Activated CD8-positive, alpha-beta memory T cell treated with anti-CD3 and anti-CD28 coated beads for 48 hours (primary cell): ENCODE measurements at places on chromosomes 12 and 14.
A peak's percentile ranks its signal among the peaks of the same experiment; 100 is the strongest.

DNA sequence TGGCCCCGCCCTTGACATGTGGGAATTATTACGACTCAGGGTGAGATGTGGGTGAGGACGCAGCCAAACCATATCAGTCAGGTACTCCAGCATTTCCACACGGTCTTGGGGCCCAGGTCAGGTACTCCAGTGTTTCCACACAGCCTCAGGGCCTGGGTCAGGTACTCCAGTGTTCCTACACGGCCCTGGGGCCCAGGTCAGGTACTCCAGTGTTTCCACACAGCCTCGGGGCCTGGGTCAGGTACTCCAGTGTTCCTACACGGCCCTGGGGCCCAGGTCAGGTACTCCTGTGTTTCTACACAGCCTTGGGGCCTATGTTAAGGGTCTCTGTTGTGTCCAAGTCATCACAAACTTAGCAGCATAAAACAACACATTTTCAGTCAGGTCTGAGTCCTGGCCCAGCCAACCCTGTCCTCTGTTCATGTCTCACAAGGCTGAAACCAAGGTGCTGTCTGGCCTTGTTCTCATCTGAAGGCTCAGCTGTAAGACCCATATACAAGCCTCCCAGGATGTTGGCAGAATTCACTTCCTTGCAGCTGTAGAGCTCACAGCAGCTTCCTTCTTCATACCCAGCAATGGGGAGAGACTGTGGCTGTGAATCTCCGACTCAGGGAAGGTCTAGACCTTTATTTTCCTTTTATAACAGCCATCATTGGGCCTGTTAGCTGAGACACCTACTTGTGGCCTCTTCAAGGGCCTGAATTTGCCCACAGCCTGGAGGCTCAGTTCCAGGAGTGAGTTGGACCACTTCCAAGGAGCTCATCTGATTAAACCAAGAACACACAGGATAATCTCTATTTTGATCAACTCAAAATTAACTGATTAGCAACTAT is 107.6 kb upstream of the SFSWAP start:
- no peak for DNase-seq

- no peak for DNase-seq
Measured at GRCh38 chr12:1377681-1378080, 216.7 kb downstream of the FBXL14 start.

GRCh38 chr14:101237252-101237616 is 324.1 kb upstream of the DIO3 start:
- DNase-seq, result no peak

DNA sequence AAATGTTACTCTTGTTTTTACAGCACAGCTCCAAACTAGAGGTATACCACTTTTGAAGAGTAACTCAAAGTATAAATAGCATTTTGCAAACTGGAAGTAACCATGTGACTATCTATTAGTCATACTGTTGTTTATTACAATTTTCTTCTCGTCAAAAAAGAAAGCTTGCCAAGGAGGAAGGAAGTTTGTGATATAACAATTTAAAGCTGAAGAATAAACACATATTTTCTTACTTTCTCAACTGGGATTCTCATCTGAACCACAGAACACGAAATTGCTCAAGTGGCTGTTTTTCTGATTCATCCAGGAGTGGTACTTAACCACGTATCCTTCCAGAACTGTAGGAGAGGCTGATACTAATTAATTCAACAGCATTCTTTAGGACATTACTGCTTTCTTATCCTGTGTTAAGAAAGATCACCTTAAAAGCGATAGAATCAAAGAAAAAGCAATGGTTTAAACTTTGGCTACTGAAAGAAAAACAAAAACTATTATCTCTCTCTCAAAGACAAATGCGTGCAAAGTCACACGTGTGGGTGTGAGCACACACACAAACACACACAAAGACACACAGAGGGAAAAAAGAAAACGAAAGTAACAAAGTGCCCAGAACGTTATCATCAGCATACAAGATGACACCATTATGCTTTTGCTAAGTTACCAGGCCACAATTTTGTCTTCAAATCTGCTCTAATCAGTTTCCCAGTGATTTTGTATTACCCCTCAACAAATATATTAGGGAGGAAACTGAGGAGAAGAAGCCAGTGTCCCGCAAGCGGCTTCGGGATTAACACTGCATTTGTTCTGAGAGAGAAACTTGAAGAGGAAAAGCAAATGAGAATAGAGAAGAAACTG is at the start of gene CLEC2B:
Gene CLEC2B, minus strand, starts transcription at position 48 of the 855 bp plus-strand sequence.
- DNase-seq, result no peak

DNA sequence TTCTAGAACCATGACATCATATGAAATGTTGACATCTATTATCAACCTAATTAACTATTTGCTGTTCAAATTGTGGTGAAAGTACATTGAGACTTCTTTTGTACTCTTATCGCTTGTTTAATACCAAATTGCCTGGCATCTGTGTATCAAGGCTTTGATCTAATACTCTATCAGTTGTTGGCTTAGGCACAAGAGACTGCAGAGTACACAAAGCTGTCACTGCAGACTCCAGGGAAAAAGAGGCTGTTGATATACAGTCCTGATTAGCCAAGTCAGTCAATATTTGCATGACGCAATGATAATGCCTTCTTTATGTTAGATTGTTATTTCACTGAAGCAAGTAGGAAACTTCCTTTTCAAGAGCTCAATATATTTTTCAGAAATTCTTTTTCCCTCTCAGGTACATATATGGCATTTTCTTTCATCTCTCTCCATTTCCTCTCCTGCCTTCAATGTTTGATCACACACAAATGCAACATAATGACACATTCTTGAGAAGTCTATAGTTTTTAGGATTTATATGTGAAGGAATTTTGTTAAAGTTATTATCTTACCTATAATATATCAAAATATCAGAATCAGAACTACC is 32.3 kb upstream of the PTCSC3 start:
- DNase-seq, result no peak

- no peak for DNase-seq
Measured at GRCh38 chr14:90193925-90194324, 62.4 kb upstream of the PSMC1 start.

DNA sequence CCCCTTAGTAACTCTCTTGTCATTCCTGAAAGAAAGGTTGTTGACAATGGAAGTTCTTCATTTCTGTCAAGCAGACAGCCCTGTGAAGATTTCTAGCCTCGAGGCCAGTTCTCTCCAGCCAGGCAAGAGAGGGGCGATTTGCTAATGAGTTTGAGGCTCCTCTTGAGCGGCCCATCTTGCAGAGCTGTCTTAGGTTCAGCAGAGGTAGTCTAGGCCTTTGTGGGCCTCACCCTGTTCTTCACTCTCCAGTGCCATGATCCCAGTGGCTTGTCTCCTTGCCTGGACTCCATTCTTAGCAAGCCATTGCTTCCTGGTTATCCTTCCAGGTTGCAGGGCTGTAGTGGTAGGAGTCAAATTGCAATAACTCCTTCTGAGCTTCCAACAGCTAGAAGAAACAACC is 9.7 kb downstream of the TPH2 start:
- no peak for DNase-seq

GRCh38 chr12:53050426-53051057 is 677 bp downstream of the TNS2 start:
- no peak for DNase-seq

- no peak for DNase-seq
Measured at GRCh38 chr14:70239802-70240201, 51.1 kb upstream of the SLC8A3 start.

- no peak for DNase-seq
Measured at GRCh38 chr12:6959805-6960592, 8.8 kb downstream of the PTPN6 start.

GRCh38 chr14:20690848-20691640 is 2.5 kb downstream of the ANG start:
- DNase-seq, result no peak

GRCh38 chr12:81005606-81006005 is 67.9 kb upstream of the LIN7A start:
- no peak for DNase-seq

- no peak for DNase-seq
Measured at GRCh38 chr14:88882236-88882635, 57.8 kb downstream of the TTC8 start.

DNA sequence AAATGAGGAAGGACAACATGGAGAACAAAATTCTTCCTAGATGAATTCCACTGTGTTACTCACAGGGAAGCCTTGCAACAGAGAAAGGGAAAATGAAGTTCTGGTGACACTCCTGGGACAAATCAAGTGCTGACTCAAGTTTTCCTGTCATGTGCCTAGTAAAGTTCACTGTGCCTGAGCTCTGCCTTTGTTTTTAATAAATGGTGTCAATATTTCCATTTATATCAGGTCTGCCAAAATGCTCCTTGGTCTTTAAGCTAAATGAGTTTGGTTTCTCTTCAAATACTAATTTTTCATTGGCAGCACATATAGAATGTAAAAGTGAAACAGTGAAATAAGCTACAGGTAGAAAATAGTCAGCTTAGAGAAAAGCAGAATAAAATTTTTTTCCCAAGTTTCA is 33.0 kb downstream of the HIGD1C start:
- no peak for DNase-seq

GRCh38 chr12:132559652-132560363 is 50.6 kb downstream of the LRCOL1 start:
- DNase-seq, result peak; percentile 26

GRCh38 chr12:89632778-89633177 is 75.9 kb downstream of the ATP2B1 start:
- DNase-seq, result no peak

- DNase-seq, result no peak
Measured at GRCh38 chr12:65155784-65156183, 13.6 kb upstream of the LEMD3 start.
